ENCODE measurements at places on chromosomes 5 and 9. TPM values are rescaled to one million over a fixed set of nuclear protein-coding genes. Genes with fewer than 3 reads are reported as not detected.

The PSAT1 gene
- total RNA-seq, result 83.3 TPM

The PAIP1 gene
- 127 TPM for total RNA-seq

The ECM2 gene
- 0.20 TPM for total RNA-seq

The IFNA13 gene
- total RNA-seq, result not detected

The ZNF169 gene
- total RNA-seq, result 4.9 TPM

The TAF1L gene
- not detected for total RNA-seq

The PTGES gene
- total RNA-seq, result 1.0 TPM

The OLFML2A gene
- not detected for total RNA-seq

The C9orf50 gene
- total RNA-seq, result 0.56 TPM

The GABRA1 gene
- not detected for total RNA-seq

The RXRA gene
- 20.5 TPM for total RNA-seq

The PBX3 gene
- 51.2 TPM for total RNA-seq

The GFPT2 gene
- 11.6 TPM for total RNA-seq

DNA sequence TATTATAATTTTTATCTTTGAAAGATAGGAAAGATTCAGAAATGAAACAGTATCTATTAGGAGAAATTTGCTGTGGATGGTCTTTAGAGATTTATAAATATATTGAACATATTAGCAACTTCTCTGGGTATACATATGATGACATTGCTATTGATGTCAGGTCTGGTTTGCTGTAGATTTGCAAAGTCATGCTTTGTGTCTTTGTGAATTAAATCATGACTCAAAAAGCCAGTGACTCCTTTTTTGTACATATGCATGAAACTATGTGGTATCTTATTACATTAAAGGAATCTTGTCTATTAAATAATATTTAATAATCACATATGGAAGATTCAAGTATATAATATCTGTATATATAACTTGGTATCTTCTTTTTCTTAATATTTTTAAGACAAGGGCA is 141.9 kb downstream of the ST8SIA4 start:
- DNase-seq, result no peak
- no peaks in the 10 kb centered on the region for H3K36me3 ChIP-seq
- H3K4me1 ChIP-seq, result peaks cover 14% of the 10 kb centered on the region
- H3K27ac ChIP-seq, result no peak overlapping the region
- H3K27me3 ChIP-seq, result no peaks in the 10 kb centered on the region

- no peak overlapping the region for H3K27ac ChIP-seq
- H3K27me3 ChIP-seq, result peaks cover 5% of the 10 kb centered on the region
- peaks cover 32% of the 10 kb centered on the region for H3K4me1 ChIP-seq
- DNase-seq, result no peak
- H3K4me3 ChIP-seq, result no peak overlapping the region
Measured at GRCh38 chr9:92754091-92754745, 10.4 kb downstream of the BICD2 start.

DNA sequence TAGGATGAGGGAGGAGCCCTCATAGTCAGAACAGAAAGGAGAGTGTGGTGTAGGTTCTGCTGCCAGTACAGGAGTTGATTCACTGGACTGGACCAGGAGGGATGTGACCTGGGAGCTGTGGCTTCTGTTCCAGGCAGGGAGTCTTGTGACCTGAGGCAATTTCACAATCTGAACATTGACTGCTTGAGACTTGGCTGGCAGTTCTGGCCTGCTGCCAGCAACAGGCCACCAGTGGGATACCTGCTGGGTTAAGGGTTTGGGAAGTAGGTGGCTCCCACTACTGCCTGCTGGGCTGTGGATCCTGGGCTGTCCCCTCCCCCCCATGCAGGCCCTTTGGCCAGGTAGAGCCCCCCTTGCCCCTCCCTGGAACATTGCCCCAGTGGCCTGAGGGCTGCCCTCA is 268.6 kb upstream of the ARRDC3 start:
- H3K4me1 ChIP-seq, result no peaks in the 10 kb centered on the region
- H3K36me3 ChIP-seq, result peaks cover 23% of the 10 kb centered on the region
- H3K4me3 ChIP-seq, result no peak overlapping the region
- H3K27me3 ChIP-seq, result no peaks in the 10 kb centered on the region
- no peak overlapping the region for H3K27ac ChIP-seq
- DNase-seq, result no peak

DNA sequence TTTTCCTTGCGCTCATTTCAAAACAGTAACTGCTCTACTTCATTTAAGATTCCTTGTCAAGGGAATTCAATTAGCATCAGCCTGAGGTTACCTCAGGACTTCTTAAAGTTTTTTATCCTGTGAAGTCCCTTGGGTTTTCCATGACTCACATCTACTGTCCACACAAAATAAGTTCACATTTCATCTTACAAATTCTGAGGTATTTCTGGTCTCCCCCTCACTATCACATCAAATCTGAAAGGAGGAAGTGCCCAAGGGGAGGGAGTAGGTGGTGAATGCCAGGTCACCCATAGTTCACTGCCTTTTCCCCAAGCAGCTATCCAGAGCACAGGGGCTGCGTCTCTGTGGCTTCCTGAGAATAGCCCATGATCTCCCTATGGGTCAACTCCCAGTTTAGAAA is 227.1 kb upstream of the NREP start:
- peaks cover 2% of the 10 kb centered on the region for H3K27me3 ChIP-seq
- DNase-seq, result no peak
- no peak overlapping the region for H3K27ac ChIP-seq

DNA sequence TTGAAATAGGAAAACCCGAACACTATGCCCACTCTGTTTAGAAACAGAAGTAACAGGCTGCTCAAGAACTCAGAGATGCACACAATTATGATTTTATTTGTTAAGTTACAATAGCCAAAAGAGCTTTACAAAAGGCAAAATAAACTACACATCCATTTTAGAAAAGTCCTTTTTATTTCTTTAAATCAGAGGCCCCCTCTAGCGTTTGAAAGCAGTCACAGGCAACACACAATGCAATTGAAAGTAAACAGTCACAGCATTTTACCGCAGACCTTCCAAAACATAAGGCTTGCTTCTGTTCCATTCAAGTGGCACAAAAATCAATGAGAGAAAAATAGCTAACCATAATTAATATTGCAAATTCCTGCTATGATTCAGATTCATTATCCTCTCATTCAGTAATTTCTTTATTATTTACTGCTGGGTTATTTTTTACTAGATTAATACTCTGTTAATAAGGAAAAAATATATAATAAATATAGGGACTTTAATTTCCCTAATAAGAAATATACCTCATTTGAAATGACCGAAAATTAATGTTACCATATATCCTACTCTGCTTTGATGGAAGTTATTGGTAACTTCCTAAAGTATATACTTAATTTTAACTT is 78.3 kb downstream of the CEP120 start:
- no peaks in the 10 kb centered on the region for H3K36me3 ChIP-seq
- no peak overlapping the region for H3K27ac ChIP-seq
- peaks cover 7% of the 10 kb centered on the region for H3K4me1 ChIP-seq

GRCh38 chr9:95383845-95384244 is 66.3 kb upstream of the FANCC start:
- peaks cover 4% of the 10 kb centered on the region for H3K4me1 ChIP-seq
- H3K36me3 ChIP-seq, result no peaks in the 10 kb centered on the region
- H3K27ac ChIP-seq, result no peak overlapping the region
- DNase-seq, result no peak

DNA sequence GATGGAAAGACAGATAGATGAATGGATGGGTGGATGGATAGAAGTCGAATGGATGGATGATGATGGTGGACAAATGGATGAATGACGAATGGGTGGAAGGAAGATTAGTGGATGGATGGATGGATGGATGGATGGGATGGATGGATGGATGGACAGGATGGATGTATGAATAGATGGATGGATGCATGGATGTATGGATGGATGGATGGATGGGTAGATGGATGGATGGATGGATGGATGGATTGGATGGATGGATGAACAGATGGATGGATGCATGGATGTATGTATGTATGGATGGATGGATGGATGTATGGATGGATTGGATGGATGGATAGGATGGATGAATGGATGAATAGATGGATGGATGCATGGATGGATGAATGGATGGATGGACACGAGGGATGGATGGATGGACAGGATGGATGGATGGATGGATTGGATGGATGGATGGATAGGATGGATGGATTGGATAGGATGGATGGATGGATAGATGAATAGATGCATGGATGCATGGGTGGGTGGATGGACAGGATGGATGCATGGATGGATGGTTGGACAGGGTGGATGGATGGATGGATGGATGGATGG is 52.4 kb downstream of the DUSP1 start:
- DNase-seq, result no peak
- no peaks in the 10 kb centered on the region for H3K36me3 ChIP-seq
- peaks cover 2% of the 10 kb centered on the region for H3K27me3 ChIP-seq
- H3K4me1 ChIP-seq, result peaks cover 8% of the 10 kb centered on the region
- H3K27ac ChIP-seq, result no peak overlapping the region
- no peak overlapping the region for H3K4me3 ChIP-seq

DNA sequence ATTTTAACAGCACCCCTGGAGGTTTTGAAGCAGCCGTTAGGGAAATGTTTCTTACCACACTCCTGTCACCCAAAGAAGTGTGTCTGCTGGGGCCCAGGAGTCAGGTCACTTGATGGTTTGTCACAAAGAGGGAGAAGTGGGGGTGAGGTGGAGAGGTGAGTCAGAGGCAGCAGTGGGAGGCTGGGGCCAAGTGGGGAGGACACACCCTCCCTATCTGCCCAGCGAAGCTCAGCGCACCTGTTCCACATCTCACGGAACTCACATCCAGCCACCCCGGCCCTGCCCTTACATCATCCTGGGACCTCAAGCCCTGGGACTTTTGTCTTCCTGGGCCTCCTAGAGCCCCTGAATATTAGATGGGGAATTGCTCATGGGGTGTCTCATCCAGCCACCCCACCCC is 171.1 kb upstream of the SMIM23 start:
- no peak overlapping the region for H3K4me3 ChIP-seq
- peaks cover 20% of the 10 kb centered on the region for H3K4me1 ChIP-seq
- H3K27me3 ChIP-seq, result peaks cover 5% of the 10 kb centered on the region
- peaks cover 5% of the 10 kb centered on the region for H3K36me3 ChIP-seq
- DNase-seq, result no peak

GRCh38 chr9:125632321-125633115 is 74.5 kb downstream of the MAPKAP1 start:
- no peaks in the 10 kb centered on the region for H3K36me3 ChIP-seq
- peaks cover 25% of the 10 kb centered on the region for H3K4me1 ChIP-seq
- peaks cover 4% of the 10 kb centered on the region for H3K27me3 ChIP-seq
- no peak overlapping the region for H3K27ac ChIP-seq

DNA sequence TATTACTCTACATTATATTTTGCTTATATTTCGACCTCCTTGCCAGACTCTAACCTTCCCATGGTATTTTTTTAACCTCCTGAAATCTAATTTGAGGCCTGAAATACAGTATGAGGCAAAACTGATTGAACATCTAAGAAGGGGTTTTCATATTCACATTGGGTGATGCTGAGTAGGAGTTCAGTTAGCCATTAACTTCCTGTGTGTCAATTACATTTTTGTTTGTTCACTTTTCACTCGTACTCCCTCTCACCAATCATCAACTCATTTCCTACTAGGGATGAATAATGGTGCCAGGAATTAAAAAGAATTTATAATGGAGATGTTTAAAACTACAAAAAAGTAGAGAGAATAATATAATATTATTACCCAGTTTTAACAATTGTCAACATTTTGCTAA is 27.6 kb upstream of the GLRA1 start:
- DNase-seq, result no peak
- H3K27ac ChIP-seq, result no peak overlapping the region
- peaks cover 1% of the 10 kb centered on the region for H3K27me3 ChIP-seq
- no peaks in the 10 kb centered on the region for H3K36me3 ChIP-seq

DNA sequence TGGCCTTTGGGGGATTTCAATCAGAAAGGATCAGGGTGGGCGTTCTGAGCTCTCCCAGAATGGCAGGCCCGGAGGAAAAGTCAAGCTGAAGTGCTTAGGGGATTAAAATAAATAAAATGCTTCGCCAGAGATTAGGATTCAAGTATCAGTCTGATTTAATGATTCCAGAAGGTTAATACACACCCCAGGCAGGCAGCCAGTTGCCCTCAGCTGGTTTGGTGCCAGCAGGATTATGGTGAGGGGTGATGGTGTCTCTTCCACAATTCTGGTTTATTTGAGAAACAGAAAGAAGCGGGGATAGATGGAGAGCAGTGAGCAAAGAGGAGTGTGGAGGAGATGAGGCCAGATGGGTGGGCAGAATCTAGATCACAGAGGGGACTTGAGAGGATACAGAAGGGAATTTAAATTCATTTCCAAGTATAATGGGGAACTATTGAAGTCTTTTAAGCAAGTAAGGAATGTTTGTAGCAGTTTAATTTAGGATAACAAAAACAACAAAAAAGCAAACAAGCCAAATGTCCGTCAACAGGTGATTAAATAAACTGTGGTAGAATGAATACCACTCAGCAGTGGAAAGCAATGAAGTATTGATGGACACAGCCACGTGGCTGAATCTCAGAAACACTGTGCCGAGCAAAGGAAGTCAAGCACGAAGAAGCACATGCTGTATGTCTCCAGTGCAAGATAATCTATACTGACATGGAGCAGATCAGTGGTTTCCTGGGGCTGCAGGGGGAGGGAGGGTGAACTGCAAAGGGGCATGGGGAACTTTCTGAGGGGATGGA is 297.7 kb downstream of the MSX2 start:
- no peak overlapping the region for H3K4me3 ChIP-seq
- H3K36me3 ChIP-seq, result peaks cover 18% of the 10 kb centered on the region
- no peaks in the 10 kb centered on the region for H3K27me3 ChIP-seq
- no peak for DNase-seq
- no peaks in the 10 kb centered on the region for H3K4me1 ChIP-seq

GRCh38 chr5:131810510-131811249 is 13.9 kb upstream of the FNIP1 start:
- H3K27me3 ChIP-seq, result peaks cover 3% of the 10 kb centered on the region
- no peak for DNase-seq
- H3K4me3 ChIP-seq, result no peak overlapping the region
- H3K36me3 ChIP-seq, result no peaks in the 10 kb centered on the region
- no peaks in the 10 kb centered on the region for H3K4me1 ChIP-seq

DNA sequence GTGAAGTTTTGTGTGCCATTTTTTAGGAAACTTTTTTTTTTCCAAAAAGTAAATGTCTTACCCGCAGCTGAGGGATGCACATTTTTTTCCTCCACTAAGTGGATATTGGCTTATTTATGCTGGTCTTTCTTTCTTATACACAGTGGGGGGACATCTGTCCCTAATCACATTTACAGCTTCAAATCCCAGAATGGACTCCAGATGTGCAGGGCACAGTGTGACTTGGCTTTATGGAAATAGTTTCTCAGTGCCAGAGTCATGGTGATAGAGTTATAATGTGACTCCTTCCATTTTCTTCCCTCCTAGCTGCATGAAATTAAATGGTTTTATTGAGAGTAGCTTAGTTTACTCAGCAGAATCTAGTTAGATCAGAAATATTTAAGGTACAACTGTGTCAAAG is 66.5 kb downstream of the SV2C start:
- no peak overlapping the region for H3K4me3 ChIP-seq
- no peak overlapping the region for H3K27ac ChIP-seq
- no peaks in the 10 kb centered on the region for H3K36me3 ChIP-seq
- peaks cover 9% of the 10 kb centered on the region for H3K4me1 ChIP-seq

DNA sequence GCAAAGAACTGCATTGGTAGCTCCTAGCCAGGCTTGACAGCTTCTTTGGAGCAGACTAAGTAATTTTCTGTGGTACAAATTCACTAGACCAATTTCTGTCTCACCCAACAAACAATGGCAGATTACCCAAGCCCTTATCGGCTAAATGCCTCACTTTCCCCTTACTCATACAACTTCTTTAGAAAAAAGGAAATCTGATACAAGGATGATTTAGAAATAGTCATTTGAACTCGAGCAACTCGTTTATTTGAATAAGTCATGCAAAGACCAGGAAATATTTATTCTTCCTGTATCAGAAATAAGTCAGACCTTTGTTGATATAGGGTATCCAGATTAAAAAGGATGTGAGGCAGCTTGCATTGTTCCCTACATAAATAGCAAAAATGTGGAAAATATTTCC is 170.4 kb upstream of the CDH6 start:
- no peaks in the 10 kb centered on the region for H3K4me1 ChIP-seq
- H3K27me3 ChIP-seq, result no peaks in the 10 kb centered on the region
- no peak overlapping the region for H3K27ac ChIP-seq
- no peaks in the 10 kb centered on the region for H3K36me3 ChIP-seq
